ENCODE measurements at places on chromosomes 5 and 9. TPM values are rescaled to one million over a fixed set of nuclear protein-coding genes. Genes with fewer than 3 reads are reported as not detected.

DNA sequence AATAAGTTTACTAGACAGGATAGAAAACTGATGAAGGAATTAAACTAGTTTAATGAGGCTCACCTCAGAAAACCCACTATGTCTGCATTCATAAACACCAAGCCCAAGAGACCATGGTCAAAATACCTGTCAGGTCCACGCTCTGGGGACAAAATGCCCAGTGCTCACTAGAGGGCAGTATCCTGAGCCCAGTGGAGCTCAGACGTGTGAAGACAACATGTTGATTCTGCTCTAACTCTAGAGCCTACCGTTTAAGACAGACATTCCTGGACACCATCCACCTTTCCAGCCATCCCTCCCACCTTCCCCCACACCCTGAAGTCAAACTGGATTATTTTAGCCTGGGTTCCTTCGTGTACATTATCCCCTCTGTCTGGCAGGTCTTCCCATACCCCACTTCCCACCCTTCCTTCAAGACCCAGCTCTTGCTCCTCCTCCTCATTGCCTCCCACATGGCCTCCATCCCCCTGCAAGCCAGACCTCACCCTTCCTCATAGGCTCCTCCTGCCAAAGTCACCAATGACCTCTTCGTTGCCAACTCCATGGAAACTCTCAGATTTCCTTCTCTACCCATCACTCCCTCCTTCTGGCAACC, 142.3 kb upstream of the FSTL4 start:
- peak; percentile 7 for DNase-seq

GRCh38 chr5:119968690-119969089, 339.3 kb downstream of the FAM170A start:
- DNase-seq, result no peak

- DNase-seq, result peak; percentile 81
Measured at GRCh38 chr5:135578685-135579341, at the start of gene CXCL14. TSS of gene CXCL14 (minus strand) at chr5:135578991. CDS start at chr5:135578778, 213 bp downstream.

Gene SLC28A3
- polyA plus RNA-seq, result 0.12 TPM

Gene SPAAR
- 0.27 TPM for polyA plus RNA-seq

Gene P4HA2
- 134 TPM for polyA plus RNA-seq

Gene FAM169A
- 7.0 TPM for polyA plus RNA-seq
